PC-9 (cell line): ENCODE measurements at places on chromosomes 11 and 22.

DNA sequence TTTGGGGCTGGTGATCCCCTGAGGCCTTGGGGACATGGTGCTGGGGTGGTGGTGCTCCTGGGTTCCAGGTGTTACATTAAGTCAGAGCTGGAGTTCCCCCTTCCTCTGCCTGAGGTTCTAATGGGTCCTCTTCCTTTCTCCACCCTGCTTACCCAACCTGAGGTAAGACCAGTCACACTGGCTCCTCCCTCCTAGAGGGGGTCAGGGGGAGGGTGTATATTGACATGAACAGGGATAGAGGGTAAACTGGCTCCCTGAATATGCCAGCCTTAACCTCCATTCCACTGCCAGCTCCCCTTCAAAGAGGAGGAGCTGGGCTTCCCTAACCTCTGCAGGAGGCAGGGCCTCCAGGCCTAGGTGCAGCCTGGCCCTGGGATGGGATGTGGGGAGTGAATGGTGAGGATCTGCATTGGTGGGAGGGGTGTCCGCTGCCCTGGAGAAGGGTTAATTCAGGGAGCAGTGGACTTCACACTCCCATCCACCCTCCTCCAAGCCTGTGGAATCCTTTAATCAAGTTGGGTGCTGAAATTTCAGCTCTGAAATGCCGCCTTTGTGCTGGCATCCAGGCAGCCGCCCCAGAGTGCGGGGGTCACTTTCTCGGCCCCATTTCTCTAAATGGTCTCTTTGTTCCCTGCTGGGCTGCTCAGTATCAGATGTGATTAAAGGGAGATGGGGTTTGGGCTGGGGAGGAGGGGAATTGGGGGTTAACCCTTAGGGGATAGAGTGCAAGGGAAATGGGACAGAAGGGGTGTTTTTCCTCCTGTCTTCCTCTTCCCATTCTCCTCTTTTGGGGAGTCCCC, 15.2 kb downstream of the POLR2F start:
- DNase-seq, result no peak

GRCh38 chr11:297586-298405, 1.5 kb downstream of the IFITM5 start:
- DNase-seq, result no peak

DNA sequence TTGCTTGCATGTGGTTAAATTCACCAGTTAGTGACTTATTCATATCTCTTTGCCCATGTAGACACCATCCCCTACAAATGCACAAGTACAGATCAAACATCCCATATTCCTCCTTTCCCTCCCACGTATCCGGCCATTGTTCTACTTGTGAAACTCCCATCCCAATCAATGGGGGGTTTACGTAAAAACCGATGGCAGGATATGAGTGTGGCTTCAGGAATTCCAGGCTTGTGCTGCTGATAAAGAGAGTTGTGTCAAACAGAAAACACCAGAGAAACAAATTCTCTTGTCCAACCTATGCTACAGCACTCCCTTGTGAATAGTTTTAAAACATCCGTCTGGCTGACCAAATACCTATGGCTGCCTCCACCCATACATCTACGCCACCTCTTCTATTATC, 15.5 kb downstream of the FLI1 start:
- no peak for DNase-seq

DNA sequence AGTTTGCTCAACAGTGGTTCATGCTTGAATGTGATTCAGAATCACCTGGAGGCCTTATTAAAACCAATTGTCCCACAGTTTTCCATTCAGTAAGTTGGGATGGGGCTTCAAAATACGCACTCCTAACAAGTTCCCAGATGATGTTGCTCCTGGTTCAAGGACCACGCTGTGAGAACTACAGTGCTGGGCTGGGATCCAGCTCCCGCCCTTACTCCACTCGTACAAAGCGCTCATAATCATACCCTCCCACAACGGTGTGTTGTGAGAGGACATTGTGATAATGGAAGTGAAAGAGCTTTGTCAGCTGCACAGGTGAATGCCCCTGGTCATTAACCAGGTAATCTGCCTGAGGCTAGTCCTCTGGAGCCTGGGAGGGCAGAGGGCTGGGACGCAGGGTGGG, 1.3 kb upstream of the CD82 start:
- no peak for DNase-seq

DNA sequence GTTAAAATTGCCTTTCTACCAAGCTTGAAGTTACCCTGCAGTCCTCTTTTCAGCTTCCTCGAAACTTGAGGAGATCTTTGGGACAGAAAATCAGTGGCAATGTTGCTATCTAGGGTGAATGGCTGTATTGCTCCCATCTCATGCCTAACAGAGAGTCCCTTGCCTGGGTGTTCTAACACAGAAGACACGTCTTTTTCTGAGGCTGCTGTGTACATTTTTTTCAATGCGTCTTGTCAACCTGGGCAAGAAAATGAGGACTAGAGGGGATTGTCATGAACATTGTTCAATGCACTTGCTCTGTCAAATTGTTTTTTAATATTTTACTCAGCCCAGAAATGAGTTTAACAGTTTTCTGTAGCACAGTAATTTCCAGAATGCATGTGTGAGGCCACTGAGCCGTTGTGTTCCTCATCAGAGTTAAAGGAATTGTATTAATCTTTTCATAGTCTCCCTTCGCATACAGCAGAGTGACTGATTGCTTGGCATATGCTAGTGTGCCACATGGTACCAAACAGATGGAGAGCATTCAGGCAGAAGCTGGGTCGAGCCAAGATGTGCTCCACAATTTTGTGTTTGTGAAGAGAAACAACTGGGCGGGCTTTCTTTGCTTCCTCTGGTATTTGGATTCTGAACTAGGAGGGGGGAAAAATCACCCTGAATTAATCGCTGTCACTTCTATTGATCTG, 86.0 kb downstream of the CASP12 start:
- peak; percentile 34 for DNase-seq

- no peak for DNase-seq
These were observed 7.8 kb upstream of the NLRP10 start for GRCh38 chr11:7973011-7973410.

GRCh38 chr11:35118906-35119305, 20.1 kb upstream of the CD44 start:
- DNase-seq, result no peak

DNA sequence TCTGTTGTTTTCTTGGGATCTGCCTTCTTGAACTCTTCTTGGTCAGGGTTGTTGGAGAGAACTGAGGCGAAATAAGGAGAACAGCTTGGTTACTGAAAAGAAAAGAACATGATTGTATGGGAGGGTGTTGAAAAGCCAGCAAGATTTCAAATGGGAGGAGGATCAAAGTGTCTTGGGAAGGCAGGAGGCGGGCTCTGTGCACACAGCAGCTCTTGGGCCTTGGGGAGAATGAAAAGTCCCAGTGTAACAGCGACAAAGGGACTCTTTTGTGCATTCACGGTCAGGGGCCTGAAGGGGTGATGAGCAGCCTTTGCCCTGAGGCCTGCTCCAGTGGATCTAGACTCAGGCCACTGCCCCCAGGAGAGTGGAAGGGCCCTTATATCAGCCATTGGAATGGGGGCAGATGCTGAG, 135.4 kb downstream of the ADAMTS15 start:
- no peak for DNase-seq

DNA sequence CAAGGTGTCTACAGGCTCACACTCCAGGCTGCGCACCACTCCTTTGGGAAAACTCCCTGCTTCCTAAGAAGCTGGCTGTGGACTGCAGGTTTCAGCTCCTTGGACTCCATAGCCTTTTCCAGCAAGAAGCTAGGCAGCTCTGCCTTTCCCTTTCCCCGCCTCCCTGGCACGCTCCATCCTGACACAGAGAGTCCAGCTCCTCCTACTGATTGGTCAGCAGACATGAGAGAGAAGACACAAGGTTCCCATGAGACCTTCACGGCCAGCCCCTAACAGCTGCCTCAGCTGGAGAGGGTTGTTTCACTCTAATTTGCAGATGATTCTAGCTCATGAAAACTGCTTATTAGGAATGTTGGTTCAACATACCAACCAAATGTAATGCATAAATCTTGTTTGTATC, 27.6 kb downstream of the TENM4 start:
- no peak for DNase-seq

- DNase-seq, result no peak
These were observed 902.4 kb upstream of the CCDC90B start for GRCh38 chr11:84188521-84188920.

DNA sequence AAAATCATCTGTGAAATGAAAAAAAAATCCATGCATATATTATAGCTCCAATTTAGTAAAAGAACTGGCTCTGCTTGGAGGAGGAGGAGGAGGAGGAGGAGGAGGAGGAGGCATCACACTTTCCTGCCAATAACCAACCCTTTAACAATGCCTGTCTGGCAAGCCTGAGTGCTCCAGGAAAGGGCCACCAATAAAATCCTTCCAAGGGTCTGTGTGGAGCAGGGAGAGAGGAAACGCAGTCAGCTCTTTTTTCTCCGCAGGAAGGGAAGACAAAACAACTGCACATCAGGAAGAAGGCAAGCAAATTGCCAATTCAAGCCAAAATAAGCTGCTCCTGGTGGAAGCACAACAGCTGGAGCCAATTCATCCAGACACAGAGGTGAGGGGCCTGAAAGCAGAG, 139.0 kb downstream of the KCNC1 start:
- no peak for DNase-seq

GRCh38 chr11:96715208-96715607, 325.4 kb downstream of the JRKL start:
- no peak for DNase-seq

GRCh38 chr11:96256215-96257011, 86.6 kb downstream of the MAML2 start:
- DNase-seq, result no peak

DNA sequence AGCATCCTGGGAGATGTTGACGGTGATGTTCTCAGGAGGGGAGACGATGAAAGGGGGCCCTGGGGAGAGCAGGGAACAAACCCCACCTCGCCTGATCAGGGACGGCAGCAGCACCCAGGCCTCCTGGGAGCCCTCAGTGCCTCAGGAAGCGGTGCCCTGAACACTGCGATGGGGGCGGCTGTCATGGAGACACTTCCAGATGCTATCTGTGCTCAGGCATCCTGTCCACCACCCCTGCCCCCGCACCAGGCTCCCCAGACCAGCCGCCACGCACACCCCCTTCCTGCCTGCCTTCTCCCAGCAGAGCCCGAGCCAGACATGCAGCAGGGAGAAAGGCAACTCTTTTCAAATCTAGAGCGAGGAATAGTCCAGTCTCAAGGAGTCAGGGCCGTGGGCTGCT, 20.6 kb downstream of the IGSF9B start:
- no peak for DNase-seq

GRCh38 chr22:38849811-38850210, 6.0 kb upstream of the NPTXR start:
- no peak for DNase-seq

GRCh38 chr22:25569983-25570382, 5.5 kb downstream of the GRK3 start:
- no peak for DNase-seq

GRCh38 chr11:911031-911889, 650 bp upstream of the CHID1 start:
- DNase-seq, result peak; percentile 61

GRCh38 chr11:119445379-119445778, 22.4 kb upstream of the THY1 start:
- no peak for DNase-seq

GRCh38 chr11:102495161-102496042, 35.1 kb downstream of the MMP7 start:
- DNase-seq, result peak; percentile 84

- DNase-seq, result no peak
These were observed 7.8 kb upstream of the ACR start for GRCh38 chr22:50730013-50730891.

GRCh38 chr11:65310215-65310614, 4.5 kb upstream of the CDC42EP2 start:
- peak; percentile 30 for DNase-seq
